ENCODE measurements at places on chromosomes 16 and 17.

DNA sequence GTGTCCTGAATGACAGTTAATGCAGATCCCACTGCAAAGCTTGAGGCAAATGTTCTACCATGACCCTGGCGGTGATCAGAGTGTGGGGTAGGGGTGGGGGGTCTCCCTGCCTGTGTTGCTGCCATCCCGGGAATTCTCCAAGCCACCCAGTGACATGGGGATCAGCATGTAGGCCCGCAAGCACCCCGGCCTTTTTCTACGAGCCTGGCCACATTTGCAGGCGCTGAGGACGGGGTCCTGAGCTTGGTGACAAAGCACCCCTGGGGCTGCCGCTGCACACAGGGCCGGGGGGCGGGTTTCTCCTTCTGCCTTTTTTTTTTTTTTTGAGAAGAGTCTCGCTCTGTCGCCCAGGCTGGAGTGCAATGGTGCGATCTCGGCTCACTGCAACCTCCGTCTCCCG, 35.8 kb downstream of the SLC7A5 start:
- no peak for DNase-seq

GRCh38 chr17:29252101-29252791, 5.6 kb downstream of the CRYBA1 start:
- DNase-seq = peak; percentile 16

GRCh38 chr16:65772134-65772732, 594.3 kb upstream of the CDH5 start:
- no peak for DNase-seq

- no peak for DNase-seq
Observed at GRCh38 chr16:47574091-47575054, 113.2 kb downstream of the PHKB start.

DNA sequence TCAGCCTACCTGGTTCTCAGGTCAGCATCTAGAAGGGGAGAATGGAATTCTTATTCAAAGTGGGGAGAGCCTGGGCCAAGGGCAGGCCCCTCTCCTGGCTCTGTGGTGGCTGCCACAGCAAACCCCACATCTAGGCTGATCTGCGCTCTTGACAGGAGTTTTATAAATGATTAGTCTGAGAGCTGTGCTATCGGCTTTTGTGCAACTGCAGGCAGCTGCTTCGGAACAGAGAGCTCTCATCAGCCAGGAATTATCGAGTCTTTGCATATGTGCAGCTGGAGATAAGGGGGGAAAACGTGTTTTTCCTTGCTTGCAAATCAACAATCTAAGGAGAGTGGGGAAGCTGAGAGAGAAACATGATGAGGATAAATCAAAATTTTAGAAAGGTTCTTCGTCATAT, 91.7 kb downstream of the HS3ST3A1 start:
- DNase-seq = no peak

GRCh38 chr16:12920739-12921138, 19.3 kb downstream of the SHISA9 start:
- no peak for DNase-seq

GRCh38 chr17:34981538-34982241, 1.4 kb downstream of the LIG3 start:
- DNase-seq = peak; percentile 16

GRCh38 chr16:79843631-79844043, 243.1 kb upstream of the MAF start:
- DNase-seq = no peak

DNA sequence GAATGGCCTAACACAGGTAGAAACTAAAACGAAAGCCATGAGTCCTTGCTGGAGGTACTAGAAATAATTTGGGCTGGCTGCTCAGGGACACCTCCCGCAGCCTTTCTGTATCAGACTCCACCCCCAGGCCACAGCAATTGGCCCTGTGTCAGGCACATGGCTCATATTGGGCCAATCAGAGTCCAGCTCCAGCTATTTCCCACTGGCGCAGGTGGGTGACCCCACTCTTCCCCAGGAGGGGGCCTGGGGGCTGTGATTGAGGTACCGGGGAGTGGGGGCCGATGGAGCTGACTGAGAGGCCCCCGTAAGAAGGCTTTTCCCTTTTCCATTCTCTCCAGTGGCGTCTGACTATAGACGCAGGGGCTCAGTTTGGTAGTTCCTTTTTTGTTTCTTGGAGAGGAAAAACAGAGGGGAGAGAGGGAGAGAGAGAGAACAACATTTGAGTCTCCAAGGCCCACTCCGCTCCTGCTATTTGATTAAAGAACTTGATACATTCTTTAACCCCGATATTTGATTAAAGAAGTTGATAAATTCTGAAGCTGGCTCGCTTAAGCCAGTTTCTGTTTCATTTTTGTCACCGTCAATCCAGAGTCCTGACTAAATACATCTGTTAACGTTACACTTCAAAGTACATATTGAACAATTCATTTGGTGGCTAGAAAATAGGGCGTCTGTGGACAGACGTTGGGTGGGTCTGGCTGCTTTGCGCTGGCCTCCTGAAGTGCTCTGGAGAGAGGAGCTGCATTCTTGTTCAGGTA, 26.3 kb downstream of the FOXL1 start:
- DNase-seq = no peak

- DNase-seq = no peak
Observed at GRCh38 chr16:78249056-78249455, 149.6 kb downstream of the WWOX start.

DNA sequence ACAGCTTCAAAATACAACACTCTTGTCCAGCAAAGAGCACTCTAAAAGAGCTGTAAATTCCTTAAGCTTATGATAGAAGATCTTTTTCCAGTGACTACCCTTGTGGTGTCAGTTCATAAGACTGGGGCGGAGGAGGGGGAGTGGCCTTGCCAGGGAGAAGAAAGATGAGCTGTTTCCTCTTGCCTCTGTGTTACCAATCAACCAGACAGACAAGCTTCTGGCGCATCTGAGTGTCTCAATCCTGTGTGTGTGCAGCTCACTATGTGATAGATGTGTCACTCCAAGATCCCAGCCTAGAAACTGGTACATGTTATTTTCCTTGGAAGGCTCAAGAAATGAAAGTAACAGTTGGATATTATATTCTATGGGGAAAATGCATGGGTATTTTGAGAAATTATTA, 167.4 kb upstream of the CACNG3 start:
- no peak for DNase-seq

DNA sequence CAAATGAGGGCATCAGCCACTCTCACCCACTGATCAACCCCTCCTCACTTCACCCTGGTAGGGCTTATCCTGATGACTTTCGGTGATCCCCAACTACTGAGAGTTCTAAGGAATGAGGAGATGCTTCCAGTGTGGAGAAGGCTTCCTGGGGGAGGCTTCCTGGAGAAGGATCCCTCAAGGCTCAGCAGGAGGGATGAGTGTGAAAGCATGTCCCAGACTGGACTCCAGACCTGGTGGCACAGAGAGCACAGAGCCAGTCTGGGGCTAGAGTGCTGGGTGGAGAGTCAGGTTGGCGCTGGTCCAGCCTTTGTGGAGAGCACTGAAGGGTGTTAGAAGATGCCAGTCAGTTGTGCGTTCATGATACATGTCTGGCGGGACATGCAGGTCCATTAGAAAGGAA, 53.7 kb downstream of the PLD6 start:
- no peak for DNase-seq

DNA sequence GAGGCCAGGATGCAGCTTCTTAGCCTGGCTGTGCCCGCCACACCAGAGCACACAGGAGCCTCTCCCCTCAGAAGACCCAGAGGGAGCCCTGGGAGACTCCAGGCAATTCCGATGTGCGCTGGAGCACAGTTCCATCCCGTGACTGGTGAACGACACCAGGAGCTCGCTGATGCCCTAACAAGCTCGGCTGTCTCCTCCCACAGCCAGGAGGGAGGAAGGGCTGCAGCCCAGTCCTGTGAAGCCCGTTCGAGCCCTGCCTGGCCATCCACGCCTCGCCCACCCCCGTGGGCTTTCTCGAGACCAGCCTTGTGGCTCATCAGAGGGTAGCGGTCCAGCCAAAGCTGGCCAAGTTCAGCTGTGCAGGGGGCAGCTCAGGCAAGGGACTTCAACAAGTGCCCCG, 21.8 kb upstream of the RASD1 start:
- DNase-seq = no peak

DNA sequence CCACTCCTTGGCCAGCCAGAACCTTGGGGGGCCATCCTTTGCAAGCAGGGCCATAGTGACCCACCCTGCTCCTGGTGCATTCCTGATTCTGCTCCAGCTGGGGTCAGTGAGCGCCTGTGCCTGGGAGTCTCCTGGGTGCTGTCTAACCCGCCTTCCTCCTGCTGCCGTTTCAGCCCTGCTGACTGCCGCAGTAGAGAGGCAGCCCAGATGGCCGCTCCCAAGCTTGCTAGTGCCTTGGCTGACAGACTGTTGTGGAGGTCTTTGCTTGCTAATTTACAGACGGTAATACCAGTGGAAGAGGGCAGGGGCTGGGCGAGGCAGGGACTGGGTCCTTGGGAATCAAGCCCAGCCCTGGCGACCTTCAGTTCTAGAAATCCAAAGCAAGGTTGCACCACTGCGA, 99.6 kb downstream of the SOCS1 start:
- no peak for DNase-seq

GRCh38 chr16:1125471-1125870, 27.4 kb upstream of the CACNA1H start:
- DNase-seq = peak; percentile 24

- DNase-seq = no peak
Observed at GRCh38 chr16:74748616-74749026, 26.0 kb downstream of the FA2H start.

- DNase-seq = no peak
Observed at GRCh38 chr16:82651921-82652601, 25.3 kb downstream of the CDH13 start.

DNA sequence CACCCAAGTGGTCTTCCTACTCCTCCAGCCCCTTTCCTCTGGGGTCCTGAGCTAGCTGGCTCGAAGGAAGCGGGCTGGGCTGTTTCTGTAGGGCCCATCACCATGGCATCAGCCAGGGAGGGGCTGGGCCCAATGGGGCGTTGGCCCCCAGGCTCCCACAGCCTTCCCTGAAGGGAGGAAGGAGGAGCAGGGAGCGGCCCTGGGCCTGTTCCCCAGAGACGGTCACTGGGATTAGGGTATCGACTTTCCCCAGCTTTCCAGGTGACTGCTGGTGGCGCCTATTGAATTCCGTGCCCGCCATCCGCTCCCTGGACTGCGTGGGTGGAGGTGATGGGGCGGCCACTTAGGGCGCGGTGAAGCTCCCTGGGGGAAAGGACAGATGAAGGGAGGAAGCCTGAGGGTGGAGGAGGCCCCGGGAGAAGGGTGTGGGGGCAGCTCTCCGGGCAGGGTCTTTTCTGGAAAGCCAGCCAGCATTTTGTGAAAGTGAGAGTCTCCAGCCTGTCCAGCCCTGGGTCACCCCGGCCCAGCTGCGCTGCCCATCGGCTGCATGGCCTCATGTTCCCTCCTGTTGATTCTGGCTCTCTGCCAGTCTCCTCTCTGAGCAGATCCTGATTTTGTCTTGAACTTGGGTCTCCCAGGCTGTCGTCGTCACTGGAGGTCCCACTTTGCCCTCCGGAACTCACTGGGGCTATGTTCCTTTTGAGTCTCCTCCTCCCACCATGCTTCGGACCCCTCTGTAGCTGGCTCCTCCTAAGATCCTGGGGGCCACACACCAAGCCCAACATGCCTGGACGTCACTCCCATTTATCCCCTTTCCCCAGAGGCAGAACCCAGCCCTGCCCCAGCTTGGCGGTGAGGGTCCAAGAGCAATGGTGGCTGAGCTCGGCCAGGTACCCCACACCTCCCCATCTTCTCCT, 9.8 kb downstream of the NHERF1 start:
- no peak for DNase-seq

GRCh38 chr17:17767887-17768418, 68.8 kb downstream of the SREBF1 start:
- DNase-seq = no peak

- no peak for DNase-seq
Observed at GRCh38 chr17:71192039-71192555, 928.7 kb upstream of the SOX9 start.

GRCh38 chr16:27450196-27450549, 48.2 kb downstream of the IL21R start:
- DNase-seq = no peak

GRCh38 chr17:37131669-37132611, 183.2 kb downstream of the AATF start:
- DNase-seq = peak; percentile 24

GRCh38 chr16:48029768-48030167, 126.0 kb downstream of the ABCC12 start:
- no peak for DNase-seq

DNA sequence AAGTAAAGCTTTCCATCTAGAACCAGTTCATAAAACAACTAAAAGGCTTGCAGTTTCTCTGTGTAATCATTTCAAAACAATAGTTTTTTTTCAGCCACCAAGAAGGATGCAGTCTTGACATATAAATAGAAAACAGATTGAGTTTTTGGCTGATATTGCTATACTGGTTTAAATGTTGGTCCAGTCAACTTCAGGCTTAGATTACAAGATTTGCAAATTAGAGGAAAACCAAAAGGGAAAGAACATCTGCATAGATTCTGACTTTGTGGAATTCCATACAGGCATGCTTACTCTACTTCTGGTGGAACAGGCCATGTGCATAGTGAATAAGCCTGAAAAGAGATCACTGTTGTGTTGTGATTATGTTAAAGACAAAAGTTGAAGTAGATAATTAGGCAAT, 150.3 kb downstream of the BCAS3 start:
- no peak for DNase-seq

DNA sequence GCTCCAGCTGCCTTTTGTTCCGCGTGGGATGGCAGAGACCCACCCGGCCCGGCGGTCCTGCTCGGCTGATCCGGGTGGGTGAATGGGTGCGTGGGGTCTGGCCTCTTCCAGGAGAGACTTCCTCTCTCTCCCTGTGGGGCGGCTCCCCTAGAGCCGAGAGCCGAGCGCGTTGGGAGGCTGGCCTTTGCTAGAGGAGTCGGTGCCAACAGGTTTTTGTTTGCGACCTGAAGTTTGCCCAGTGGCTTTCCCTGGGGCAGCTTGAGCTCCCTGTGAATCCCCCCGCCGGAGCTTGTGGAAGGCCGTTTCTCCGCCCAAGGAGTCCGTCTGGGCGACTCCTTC, 970 bp downstream of the EPN2 start:
- no peak for DNase-seq

GRCh38 chr16:79265701-79266100, 334.8 kb downstream of the MAF start:
- no peak for DNase-seq

DNA sequence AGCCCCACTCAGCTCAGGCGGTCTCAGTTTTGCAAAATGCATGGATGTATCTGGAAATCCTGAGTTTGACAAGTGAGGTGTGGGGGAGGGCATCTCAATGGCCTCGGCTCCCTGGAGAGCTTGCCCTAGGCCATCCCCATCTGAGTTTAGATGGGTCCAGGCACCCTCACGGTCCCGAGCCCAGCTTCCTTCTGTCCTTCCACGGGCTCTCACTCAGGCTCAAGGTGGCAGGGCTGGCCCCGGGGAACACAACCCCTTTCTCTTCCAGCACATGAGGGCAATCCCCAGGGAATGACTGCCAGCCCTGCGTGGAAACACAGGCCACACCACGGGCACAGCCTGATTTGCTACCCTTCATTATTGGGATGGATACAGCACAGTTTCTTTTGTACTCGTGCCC, 58.4 kb downstream of the AMFR start:
- no peak for DNase-seq

All from DMS79 (cell line).